WTC11 (cell line): ENCODE measurements at places on chromosomes 3 and 15.
A peak's percentile ranks its signal among the peaks of the same experiment; 100 is the strongest.

DNA sequence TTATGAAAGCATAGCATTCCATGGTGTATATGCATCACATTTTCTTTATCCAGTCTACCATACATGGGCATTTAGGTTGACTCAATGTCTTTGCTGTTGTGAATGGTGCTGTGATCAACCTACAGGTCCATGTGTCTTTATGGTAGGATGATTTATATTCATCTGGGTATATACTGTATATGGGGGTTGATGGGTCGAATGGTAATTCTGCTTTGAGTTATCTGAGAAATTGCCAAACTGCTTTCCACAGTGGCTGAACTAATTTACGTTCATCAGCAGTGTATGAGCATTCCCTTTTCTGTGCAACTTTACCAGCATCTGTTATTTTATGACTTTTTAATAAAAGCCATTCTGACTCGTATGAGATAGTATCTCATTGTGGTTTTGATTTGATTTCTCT lies 662.4 kb upstream of the BCHE start:
- no peaks in the 10 kb centered on the region for H3K27me3 ChIP-seq
- H3K4me1 ChIP-seq: peaks cover 28% of the 10 kb centered on the region
- peaks cover 15% of the 10 kb centered on the region for H3K36me3 ChIP-seq
- H3K27ac ChIP-seq: no peak overlapping the region
- no peak for DNase-seq

- H3K36me3 ChIP-seq: no peaks in the 10 kb centered on the region
- H3K4me3 ChIP-seq: no peak overlapping the region
- no peak overlapping the region for H3K27ac ChIP-seq
These were observed 207.9 kb upstream of the COL8A1 start for GRCh38 chr3:99430348-99431134.

DNA sequence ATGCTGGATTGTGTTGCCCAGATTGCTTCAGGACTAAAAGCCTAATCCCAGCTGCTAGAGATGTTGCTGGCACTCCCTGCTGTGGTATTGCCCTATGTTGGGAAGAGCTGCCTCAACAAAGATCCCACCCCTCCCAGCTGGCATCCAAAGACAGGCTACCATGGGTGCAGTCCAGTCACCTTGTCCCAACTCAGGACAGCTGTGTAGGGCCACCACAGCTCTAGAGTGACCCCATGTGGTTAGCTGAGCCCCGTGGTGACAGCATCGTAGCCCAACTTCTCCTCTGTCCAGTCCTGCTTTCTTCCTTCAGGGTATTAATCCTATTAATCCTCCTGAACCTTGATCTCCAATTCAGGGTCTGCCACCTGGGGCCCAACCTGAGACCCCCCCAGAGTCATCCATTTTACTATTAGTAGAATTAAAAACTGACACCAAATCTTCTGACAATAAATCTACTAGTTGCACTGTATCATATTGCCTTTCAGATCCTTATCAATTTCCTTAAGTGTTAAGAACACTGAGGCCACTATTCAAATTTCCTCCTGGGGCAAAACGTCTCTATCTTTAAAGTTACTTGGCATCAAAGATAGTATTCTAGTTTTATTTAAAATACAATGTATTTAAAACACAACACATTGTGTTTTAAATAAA lies 83.5 kb downstream of the AQP9 start:
- H3K27ac ChIP-seq: no peak overlapping the region
- H3K27me3 ChIP-seq: no peaks in the 10 kb centered on the region; the same call in 1 of the 2 replicates
- no peak overlapping the region for H3K4me3 ChIP-seq
- peaks cover 4% of the 10 kb centered on the region; the same call in 1 of the 2 replicates for H3K36me3 ChIP-seq
- H3K4me1 ChIP-seq: peaks cover 4% of the 10 kb centered on the region; the same call in 1 of the 2 replicates
- DNase-seq: peak; percentile 48

DNA sequence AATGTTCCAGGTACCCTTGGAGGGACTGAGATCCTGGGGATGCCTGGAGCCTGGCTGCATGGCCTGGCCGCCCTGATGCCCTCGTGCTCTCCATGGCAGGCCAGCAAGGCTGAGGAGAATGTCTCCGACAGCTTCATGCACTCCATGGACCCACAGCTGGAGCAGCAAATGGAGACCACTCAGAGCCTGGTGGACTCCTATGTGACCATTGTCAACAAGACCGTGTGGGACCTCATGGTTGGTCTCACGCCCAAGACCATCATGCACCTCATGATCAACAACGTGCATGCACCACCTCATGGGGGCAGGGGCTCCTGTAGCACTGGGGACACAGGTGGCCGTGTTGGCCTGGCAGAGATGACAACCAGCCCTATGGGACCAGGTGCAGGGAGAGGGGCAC lies 19.7 kb downstream of the GOLGA6A start:
- H3K27ac ChIP-seq: no peak overlapping the region
- no peak overlapping the region for H3K4me3 ChIP-seq
- H3K27me3 ChIP-seq: peaks cover 16% of the 10 kb centered on the region
- peaks cover 6% of the 10 kb centered on the region for H3K4me1 ChIP-seq
- peaks cover 4% of the 10 kb centered on the region; the same call in 1 of the 2 replicates for H3K36me3 ChIP-seq

DNA sequence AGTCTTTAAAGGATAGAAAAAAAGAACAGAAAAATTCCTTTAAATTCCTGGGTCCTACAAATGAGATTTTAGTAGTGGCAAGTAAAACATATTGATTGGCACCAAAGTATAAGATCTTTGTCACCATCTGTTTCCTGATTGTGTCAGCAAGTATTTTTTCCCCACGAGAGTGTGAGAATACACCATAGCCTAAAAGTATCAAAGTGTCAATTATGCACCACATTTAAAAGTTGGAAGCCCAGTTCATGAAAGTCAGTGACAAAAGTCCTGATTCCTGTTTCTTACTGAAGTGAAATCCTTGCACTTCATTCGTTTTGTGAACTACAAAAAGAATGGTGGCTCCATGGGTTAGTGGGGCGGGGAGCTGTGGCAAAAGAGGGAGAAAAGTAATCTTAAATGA lies 83.8 kb upstream of the DPH6 start:
- DNase-seq: no peak
- no peak overlapping the region for H3K27ac ChIP-seq
- H3K36me3 ChIP-seq: 0 out of 2 replicates have a peak, but pooled peaks cover under 1% of the 10 kb centered on the region
- H3K27me3 ChIP-seq: no peaks in the 10 kb centered on the region
- H3K4me3 ChIP-seq: no peak overlapping the region

GRCh38 chr3:193053046-193053435 lies 135.4 kb upstream of the MB21D2 start:
- H3K27me3 ChIP-seq: no peaks in the 10 kb centered on the region
- H3K4me3 ChIP-seq: no peak overlapping the region
- DNase-seq: no peak
- no peak overlapping the region for H3K27ac ChIP-seq
- no peaks in the 10 kb centered on the region for H3K36me3 ChIP-seq
- peaks cover 13% of the 10 kb centered on the region for H3K4me1 ChIP-seq

- peaks cover 22% of the 10 kb centered on the region for H3K4me1 ChIP-seq
- peak; percentile 54 for DNase-seq
- H3K27me3 ChIP-seq: peaks cover 64% of the 10 kb centered on the region
- H3K36me3 ChIP-seq: no peaks in the 10 kb centered on the region
- peak within 1 kb of the TSS; percentile 90 for H3K4me3 ChIP-seq
- H3K27ac ChIP-seq: no peak within 1 kb of the TSS
These were observed at the start of gene TAGLN3 for GRCh38 chr3:111998636-111999483. Gene TAGLN3, plus strand, starts transcription at chr3:111998922. Its CDS starts 501 bp downstream, at chr3:111999423.

DNA sequence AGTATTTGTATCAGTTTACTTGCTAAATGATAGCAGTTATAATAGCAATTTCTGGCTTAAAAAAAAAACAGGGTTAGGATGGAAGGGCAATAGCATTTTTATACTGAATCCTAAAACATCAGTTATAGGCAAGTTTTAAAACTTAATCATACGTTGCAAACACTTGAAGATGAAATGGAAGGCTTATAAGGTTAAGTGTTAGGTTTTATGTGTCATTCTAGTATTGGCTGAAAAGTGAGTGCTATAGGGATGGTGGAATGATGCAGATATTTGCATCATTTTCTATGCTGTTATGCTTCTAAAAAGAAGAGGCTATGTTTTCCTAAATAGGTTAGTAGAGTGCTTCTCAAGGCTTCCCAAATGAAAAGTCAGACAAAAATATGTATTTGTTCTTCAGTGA lies 23.3 kb downstream of the ARIH1 start:
- H3K4me3 ChIP-seq: no peak overlapping the region
- no peak for DNase-seq
- H3K27ac ChIP-seq: peak overlapping the region; percentile 3; the same call in 1 of the 2 replicates
- peaks cover 7% of the 10 kb centered on the region for H3K36me3 ChIP-seq

GRCh38 chr3:190848870-190849269 lies 13.6 kb downstream of the GMNC start:
- no peaks in the 10 kb centered on the region for H3K36me3 ChIP-seq
- H3K27me3 ChIP-seq: peaks cover 6% of the 10 kb centered on the region
- H3K4me1 ChIP-seq: peaks cover 18% of the 10 kb centered on the region
- H3K27ac ChIP-seq: no peak overlapping the region
- DNase-seq: no peak

- no peak overlapping the region for H3K27ac ChIP-seq
- H3K4me1 ChIP-seq: peaks cover 13% of the 10 kb centered on the region
- H3K36me3 ChIP-seq: no peaks in the 10 kb centered on the region
- H3K4me3 ChIP-seq: no peak overlapping the region
These were observed 14.8 kb downstream of the MYL3 start for GRCh38 chr3:46848271-46849044.
